Activated CD8-positive, alpha-beta memory T cell treated with anti-CD3 and anti-CD28 coated beads for 1 hour (primary cell): ENCODE measurements at places on chromosomes 2 and 18.

- no peak for DNase-seq
Observed at GRCh38 chr2:95362486-95362885, 40.0 kb upstream of the FAHD2A start.

DNA sequence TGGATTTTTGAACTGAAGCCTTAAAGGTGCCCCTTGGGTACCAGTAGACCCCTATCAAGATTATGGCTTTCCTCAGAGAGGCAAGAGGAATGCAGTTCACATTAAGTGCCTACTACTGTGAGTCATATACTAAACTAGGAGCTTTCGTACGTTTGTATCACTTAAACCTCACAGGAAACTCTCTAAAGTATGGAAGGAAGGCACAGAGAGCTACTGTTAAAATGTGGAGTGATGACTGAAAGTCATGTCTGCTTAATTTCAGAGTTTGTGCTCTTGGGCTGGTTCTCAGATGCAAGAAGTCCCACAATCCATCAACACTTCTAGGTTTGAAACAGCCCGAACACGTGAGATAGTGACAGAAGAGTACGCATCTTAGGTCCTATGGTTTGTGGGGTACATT is 4.7 kb downstream of the PLCL1 start:
- no peak for DNase-seq

DNA sequence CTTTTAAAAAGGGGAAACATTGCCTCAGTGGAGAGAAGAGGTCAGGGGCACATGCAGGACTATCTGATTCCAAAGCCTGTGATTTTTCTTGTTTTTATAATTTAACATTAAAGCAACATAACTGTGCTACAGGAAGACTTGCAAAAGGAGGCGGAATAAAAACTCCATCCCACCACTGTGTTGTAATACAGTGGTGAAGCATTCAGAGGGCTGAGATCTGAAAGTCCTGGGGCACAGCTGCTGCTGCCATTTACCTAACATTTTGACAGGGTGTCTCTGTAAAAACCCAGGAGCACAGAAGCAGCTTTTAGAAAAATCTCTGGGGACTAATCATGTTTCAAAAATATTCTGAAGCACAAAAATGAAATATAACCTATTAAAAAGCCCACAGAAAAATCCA is 97.6 kb downstream of the GRB14 start:
- DNase-seq = no peak

DNA sequence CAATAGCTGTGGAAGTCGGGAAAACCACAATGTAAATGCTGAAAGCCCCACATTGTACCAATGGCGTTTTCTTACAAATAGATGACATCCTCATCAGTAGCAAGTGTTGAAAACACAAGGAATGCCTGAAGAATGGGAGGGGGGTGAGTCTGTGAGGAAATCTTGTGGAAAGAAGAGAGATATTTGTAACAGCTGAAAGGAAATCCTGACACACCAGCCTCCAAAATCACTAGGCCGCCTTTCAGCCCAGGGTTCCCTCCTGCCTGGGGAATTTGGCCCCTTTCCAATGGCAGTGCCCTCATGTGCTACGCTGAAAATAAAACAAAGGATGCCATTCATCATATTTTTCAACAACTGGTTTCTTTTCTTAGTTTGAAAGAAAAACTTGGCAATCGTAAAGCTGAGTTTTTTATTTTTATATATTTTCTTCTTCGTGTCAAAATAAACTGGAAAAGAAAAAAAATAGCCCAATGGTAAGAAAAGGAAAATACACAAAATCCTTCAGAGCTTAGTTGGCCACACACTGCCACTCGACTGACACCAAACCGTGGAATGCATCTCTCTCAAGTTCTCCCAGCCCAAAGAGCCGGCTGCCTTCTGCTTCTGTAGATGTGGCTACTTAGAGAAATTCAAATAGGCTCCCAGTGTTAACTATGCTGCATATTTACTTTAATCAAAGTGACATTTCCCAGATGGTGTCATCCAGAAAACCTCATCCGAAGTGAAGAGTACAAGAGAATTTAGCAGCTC is 52.0 kb downstream of the FTCDNL1 start:
- DNase-seq = no peak

GRCh38 chr2:107313316-107313715 is 427.3 kb upstream of the ST6GAL2 start:
- DNase-seq = no peak

- no peak for DNase-seq
Observed at GRCh38 chr2:145065342-145065741, 545.4 kb upstream of the ZEB2 start.

- no peak for DNase-seq
Observed at GRCh38 chr2:68912111-68912510, 40.6 kb downstream of the GKN2 start.

GRCh38 chr2:126315828-126316227 is 340.1 kb upstream of the GYPC start:
- DNase-seq = no peak

GRCh38 chr18:60092073-60092472 is 192.3 kb downstream of the PMAIP1 start:
- no peak for DNase-seq

DNA sequence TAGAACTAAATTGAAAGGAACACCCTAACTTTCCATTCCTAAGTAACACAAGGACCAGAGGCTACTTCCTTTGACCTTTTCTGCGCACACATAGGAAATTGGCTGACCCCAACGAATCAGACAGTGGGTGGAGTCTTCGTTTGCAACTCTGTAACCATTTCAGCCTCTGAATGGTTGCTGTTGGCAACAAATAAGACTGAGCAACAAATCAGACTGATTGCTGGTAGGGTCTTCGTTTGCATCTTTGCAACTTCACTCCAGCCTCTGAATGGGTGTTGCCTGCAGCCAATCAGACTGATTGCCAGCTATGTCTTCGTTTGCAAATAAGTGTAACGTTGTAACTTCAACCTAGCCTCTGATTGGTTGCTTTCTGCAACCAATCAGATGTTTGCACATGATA is 34.6 kb downstream of the USP40 start:
- DNase-seq = no peak

DNA sequence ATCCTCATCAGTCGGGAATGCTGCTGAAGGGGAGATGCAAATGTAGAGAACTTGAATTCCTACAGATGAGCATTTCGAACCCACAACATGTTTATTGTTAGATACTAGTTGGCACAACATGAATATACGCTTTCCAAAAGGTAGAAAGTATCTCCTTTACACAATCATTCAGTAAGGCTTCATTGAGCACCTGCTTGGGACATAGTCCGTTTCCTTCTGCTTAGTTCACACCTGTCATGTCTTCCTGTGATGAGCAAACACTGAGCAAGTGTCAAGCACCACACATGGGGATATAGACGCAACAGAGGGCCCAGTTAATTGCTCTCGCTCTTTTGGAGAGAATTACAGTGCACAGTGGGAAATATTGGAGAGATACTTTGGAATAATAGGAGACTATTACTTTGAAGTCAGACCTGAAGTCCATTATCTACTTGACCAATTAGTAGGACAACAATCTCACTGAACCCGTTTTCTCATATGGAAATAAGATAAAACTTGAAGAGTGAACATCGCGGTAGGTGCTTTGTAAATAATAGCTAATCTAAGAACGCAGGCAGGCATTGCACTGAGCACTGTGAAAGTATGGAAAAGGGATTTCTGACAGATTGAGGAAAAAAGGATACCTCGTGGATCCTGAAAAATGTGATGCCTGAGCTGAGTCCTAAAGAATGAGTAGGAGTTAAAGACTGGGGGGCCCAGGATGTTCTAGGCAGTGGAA is 1.2 kb downstream of the CPSF3 start:
- DNase-seq = no peak

DNA sequence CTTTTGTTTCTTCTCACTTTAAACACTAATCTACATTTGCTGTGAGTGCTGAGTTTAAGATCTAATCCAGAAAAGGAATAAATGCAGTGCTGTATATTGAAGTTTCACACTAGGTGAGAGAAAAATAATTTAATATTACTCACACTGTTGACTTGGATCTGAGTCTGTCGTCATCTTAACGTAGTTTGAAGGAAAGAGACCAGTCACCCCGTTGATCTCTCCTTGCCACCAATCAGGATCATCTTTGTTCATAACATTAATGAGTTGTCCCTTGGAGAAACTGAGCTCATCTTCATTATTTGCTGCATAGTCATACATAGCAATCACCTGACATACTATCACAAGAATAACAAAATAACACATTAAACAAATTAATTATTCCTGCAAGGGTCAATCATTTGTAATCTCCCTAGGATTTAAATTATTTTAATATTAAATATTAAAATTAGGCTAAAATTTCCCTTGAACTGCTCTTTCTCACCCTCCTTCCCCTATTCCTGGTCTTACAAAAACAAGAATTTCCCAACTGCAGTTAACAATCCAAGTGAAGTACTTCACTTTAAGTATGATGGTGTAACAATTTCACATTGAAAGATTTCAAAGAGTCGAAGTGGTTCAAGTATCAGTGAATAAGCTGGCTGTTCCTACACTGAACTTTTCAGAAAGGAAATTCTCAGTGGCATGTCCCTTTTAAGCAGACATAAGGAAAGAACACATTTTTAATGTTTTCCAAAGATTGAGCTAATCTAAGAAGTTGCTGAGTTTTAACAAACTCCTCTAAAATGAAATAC is 71.3 kb downstream of the FAM228A start:
- DNase-seq = no peak

DNA sequence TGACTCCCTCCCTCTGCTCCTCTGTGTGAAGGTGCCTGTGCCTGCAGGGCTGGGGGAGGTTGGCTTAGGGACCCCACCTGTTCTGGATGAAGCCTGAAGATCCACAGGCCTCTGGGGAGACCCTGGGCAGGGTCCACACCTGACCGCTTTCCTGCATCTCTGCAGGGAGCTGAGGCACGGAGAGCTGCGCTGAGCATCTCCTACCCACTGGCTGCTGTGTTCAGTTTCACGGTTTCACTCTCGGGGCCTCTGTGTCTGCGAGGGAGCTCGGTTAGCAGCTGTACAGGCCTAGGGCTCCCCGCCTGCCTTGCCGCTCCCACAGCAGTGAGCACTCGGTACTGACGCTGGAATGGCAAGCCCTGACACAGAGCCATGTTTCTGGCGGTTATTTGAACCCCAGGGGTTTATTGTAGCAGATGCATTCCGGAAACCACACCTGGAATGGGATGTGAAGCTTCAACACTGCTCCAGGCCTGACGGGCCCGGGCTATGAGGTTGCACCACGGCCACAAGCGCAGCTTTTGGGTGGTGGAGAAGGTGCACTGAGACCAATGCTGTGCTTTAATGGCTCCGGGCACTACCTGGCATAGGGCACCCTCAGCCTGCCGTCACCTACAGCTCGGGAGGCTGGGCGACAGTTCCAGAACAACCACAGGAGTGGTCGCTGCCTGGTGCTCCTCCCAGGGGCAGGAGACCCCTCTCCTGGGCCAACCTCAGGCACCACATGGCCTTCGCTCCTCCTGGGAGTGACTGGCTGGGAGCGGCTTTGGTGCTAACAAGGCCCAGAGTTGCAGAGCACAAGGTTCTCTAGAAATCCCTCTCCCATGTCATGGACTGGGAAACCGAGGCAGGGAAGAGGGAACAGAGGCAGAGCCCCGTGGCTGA is 257.9 kb downstream of the NDUFA10 start:
- no peak for DNase-seq

GRCh38 chr2:96316999-96317398 is 8.1 kb upstream of the ITPRIPL1 start:
- no peak for DNase-seq

DNA sequence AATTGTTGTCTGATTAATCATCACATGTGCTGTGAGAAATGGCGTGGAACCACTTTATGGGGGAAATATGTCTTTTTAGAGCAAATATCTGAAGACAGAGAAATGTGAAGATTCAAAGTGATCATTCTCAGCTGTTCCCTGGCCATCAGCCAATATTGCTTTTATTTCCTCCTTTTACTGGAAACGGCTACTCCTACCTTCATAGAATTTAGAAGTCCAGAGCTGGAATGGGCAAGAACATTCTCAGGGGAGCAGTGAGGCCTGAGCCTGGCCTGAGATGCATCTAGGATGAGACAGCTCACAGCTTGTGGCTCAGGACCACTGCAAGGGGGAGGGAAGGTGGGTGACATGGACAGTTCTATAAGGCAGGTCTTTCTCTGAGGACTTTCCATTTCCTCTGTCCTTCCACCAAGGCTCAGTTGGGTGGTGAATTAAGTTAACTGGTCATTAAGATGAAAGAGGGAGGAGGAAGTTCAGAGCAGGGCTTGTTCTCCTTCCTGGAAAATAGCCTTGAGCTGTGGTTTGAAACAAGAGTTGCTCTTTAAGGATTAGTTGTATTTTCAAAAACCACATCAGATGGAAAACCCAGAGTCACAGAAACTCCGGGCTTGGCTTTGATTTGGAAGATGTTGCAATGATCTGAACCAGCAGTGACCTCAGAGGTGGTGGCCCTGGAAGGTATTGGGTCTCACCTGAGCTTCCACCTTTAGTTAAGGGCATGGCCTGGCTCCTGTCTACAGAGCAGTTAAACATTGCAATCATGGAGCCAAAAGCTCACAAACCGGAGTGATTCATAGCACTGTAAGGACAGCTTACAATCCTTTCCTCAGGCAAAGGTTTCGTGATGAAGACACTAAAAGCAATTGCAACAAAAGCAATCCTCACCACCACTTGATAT is 144.3 kb downstream of the VAPA start:
- DNase-seq = no peak

GRCh38 chr2:160365716-160366367 is 127.8 kb downstream of the RBMS1 start:
- no peak for DNase-seq

DNA sequence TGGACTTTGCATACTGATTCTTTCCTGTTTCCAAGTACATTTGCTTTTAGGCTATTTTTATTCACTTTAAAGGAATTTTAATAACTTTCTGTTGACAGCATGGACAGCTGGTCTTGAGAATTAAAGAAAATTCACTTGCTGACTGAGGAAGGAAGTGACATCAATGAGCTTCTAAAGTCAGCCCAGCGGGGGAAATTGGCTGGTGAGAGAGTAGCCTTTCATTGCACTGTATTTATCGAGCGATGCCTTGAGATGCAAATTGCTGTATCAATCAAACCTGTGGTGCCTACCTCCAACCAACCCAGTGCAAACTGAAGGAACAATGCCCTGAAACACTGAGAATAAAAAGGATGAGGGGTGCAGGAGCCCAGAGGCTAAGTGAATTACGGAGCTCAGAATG is 91.4 kb upstream of the AQP4 start:
- DNase-seq = no peak

DNA sequence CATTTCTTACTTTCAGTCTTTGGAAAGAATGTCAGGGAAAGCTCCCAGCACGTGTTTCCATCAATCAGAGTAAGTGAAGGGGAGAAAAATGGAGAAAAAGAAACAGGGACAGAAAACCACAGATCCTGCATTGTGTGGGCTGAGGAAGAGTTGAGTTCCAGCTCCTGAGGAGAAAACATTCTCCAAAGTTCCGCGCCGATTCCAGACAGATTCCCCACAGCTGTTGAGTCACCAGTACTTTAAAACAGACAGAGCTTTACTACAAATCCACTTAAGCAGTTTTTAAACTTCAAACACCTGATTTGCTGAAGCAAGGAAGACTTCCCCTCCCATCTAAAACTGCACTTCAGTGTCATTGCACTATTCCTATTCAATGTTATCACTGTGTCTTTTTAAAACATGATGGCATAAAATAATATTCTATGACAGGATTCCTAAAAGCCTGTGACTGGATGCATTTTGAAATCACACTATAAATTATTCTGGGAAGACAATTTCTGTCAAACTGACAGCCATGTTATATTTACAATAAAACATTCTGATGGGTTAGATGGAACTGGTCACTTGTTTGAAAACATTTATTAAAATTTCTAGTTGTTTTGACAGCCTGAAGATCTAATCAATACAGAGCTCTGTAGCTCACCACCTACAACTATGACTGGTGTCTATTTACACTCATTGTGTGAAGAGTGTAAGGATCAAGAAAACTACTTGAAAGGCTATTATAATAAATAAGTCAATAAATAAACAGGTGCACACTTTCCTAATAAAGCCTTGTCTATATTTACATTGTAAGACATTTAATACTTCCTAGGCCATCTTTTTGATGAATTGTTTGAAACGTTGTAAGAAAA is 40.9 kb downstream of the TCF4 start:
- DNase-seq = no peak
